Transverse colon (tissue), 4 donors: ENCODE measurements at places on chromosomes 3 and 15. TPM values are rescaled to one million over a fixed set of nuclear protein-coding genes. Genes with fewer than 3 reads are reported as not detected.
A peak's percentile ranks its signal among the peaks of the same experiment; 100 is the strongest.

COPG1 gene
- total RNA-seq, result 105 TPM

DNA sequence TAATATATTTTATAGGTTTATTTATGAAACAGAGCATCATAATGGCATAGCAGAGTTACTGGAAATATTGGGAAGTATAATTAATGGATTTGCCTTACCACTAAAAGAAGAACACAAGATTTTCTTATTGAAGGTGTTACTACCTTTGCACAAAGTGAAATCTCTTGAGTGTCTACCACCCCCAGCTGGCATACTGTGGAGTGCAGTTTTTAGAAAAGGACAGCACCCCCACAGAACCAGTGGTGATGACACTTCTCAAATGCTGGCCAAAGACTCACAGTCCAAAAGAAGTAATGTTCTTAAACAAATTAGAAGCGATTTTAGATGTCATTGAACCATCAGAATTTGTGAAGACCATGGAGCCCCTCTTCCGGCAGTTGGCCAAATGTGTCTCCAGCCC, 58.1 kb downstream of the DNAH1 start:
- no peak for DNase-seq

DNA sequence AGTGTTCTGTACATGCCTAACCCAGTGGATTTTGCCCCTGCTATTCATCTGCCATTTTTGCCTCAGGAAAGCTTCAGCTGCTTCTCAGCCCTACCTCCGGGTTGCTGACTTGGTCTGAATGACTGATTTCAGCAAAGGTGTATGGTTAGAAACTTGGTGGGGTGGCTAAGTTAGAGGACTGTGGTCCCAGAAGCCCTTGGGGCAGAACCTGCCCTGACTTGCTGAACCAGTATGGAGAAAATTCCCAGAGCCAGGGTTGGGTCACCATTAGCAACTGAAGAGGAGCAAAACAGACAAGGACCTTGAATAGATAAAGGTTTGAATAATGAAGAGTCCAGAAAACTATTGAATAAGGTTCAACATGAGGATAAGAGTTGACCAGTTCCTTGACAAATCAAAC, 6.1 kb upstream of the WWTR1 start:
- no peak for DNase-seq

GRCh38 chr15:43133430-43134156, at the start of gene TMEM62:
TSS of gene TMEM62 (plus strand) at chr15:43133586. CDS start at chr15:43133803, 217 bp downstream.
- peak; percentile 92 for DNase-seq

DNA sequence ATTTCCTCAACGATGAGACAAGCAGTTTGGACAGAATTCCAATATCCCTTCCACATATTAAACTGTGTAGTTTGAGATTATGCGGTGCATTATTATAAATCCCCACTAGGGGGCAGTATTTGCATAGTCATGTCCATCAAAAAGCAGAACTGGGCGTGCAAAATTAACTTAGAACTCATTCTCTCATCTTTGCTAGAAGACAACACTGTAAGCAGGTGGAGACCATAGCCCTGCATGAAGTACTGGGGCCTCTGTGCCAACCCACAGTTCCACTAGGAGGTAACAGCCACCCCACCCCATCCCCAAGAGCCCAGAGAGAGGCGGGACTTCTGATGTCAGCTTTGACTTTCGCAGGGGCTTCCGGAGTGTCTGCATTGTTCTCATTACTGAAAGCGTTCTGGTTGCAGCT, 106.6 kb upstream of the TMC3 start:
- DNase-seq, result no peak

GRCh38 chr15:99403597-99403996, 152.3 kb downstream of the LRRC28 start:
- no peak for DNase-seq

CCK gene
- 1.4 TPM for total RNA-seq
